ENCODE measurements at places on chromosomes 2 and 18.

GRCh38 chr2:9974343-9974742 is 22.9 kb downstream of the GRHL1 start:
- no peak for DNase-seq

DNA sequence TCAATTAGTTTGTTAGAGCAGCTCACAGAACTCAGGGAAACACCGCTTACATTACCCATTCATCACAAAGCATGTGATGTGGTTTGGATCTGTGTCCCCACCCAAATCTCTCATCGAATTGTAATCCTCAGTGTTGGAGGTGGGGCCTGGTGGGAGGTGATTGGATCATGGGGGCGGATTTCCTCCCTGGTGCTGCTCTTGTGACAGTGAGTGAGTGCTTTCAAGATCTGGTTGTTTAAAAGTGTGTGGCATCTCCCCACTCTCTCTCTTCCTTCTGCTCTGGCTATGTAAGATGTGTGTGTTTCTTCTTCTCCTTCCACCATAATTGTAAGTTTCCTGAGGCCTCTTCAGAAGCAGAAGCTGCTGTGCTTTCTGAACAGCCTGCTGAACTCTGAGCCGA is 63.5 kb upstream of the AGPS start:
- no peak for DNase-seq

GRCh38 chr2:157267476-157267875 is 10.0 kb downstream of the GALNT5 start:
- DNase-seq, result no peak

GRCh38 chr2:28135799-28136198 is 245.3 kb downstream of the BABAM2 start:
- no peak for DNase-seq

DNA sequence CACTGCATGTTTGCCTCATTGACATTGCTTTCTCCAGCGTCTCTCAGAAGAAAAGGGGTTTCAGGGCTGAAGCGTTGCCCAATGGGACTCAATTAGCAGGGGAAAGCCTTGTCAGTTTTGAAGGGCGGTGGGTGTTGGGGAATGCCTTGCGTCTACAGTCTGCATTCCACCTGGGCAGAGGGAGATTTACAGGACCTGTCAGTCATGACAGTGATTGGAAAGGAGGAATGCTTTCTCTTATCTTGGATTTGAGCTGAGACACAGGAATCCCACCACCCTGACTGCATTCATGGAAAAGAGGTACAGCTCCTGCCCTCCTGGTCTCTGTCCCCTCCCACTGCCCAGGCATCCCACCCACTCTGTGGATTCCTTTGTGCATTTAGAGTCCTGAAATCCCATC is 123.9 kb downstream of the ACKR3 start:
- no peak for DNase-seq

DNA sequence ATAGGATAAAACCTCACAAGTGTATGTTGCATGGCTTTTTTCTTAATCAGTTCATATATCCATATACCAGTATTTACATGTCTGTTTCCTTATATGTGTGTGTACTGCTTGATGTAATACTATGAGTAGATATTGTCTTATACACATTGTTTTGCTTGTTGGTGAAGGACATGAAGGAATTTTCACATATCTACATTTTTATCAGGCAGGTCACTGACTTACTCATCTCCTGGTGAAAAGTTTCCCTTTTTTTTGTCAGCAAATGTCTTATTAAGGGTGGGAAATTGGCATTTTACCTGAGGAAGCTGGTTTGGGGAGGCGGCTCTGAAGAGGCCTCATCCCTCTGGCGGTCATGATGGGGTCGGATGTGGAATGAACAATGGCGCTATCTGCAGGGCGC is 61.4 kb upstream of the LYPD1 start:
- DNase-seq, result no peak

DNA sequence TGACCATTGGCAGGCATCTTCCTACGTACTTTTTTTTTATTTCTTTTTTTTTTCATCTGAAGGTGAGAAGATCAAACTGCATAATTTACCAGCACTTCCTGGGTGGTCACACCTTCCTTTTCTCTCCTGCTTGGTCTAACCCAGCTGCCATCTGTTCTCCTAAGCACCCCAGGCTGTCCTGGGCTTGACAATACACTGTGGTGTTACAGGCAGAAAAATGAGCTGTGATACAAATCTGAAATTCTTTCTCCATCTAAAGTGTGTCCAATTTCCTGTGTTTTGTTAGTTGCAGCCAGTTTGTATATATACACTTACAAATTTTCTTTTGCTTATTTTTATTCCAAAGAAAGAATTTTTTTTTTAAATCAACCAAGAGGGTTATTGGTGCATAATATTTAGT is 786.0 kb upstream of the ZEB2 start:
- DNase-seq, result no peak

- no peak for DNase-seq
Measured at GRCh38 chr2:120779781-120780283, 44.2 kb downstream of the GLI2 start.

DNA sequence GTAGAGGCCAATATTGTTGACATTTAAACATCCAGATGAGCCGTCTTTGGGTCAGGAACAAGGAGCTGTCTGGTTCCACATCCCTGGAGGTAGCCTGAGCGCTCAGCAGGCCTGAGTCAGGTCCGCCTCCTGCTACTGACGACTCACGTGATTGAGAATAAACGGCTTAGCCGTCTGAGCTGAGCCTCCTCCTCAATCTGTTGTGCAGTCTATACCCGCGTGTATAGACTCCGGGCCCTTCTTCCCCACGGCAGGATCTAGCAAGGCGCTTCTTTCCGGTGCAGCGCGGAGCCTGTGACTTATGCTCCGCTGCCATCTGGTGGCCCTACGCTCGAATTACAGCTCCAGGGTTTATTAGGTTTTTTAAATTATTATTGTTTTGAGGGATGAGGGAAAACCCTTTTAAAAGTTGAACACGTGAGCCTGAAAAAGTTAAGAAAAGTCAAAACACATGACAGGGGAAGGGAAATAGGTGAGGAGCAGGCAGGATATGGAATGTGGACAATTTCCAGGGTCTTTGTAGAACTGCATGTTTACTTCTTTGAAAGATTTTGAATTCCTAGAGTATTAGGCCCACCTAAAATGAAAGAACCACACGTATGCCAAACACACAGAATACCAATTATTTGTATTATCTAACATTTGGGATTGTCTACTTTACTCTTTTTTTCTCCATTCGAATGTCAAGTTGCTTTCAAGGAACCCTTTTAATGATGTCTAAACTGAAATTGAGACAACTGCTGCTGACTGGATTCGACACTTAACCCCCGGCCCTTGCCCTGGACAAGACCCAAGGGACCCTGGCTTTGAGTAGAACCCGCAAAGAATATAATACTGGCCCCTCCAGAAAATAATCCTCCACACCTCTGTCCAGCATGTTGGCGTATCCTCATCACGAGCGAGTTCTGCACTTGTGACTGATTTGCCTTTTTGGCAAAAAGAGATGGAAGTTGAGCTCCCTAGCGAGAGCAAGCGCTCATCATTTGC is 112.4 kb upstream of the ZNF236 start:
- peak; percentile 58 for DNase-seq

- no peak for DNase-seq
Measured at GRCh38 chr2:107168141-107168540, 282.2 kb upstream of the ST6GAL2 start.

DNA sequence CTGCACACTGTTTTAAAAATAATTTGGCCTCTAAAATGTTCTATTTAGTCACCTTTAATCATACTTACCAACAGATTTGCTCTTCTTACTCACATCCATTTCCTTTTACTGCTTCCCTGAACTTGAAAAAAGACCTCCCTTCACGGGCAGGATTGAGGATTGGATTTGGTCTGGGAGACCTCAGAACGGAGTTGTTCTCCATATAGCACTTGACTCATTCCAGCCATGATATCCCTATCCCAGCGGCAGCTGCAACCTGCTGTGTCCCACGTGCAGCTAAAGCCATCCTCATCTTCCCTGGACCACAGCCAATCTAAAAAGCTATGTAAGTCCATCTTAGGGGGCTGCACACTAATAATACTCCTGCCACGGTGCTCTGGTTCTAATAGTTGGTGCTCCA is 97.0 kb upstream of the PTPRM start:
- no peak for DNase-seq

GRCh38 chr2:224031358-224031970 is 7.6 kb downstream of the SERPINE2 start:
- DNase-seq, result no peak

GRCh38 chr2:191115391-191115790 is 35.4 kb downstream of the STAT4 start:
- peak; percentile 67 for DNase-seq

GRCh38 chr18:57630754-57631595 is 9.3 kb upstream of the NARS1 start:
- DNase-seq, result no peak

DNA sequence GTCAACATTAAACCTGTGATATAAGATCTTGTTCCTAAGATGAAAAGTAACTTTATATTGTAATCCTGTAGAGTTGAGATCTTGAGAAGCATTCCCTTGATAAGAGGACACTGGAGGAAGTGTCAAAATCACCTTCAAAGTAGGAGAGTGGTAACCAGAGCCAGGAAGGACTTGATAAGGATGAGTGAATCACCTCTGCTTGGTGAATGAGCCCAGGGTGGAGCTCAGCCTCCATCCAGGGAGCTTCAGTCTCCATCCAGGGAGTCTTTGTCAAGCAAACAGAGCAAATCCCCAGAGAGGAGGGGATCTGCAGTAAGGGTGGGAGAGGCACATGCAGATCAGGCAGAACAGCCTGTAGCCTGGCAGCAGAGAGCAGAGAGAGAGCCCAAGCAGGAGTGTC is 167.1 kb upstream of the SIX2 start:
- DNase-seq, result no peak

- DNase-seq, result peak; percentile 74
Measured at GRCh38 chr2:113175042-113175628, 1.4 kb downstream of the PSD4 start.

GRCh38 chr2:73890301-73891092 is 2.3 kb upstream of the ACTG2 start:
- no peak for DNase-seq

DNA sequence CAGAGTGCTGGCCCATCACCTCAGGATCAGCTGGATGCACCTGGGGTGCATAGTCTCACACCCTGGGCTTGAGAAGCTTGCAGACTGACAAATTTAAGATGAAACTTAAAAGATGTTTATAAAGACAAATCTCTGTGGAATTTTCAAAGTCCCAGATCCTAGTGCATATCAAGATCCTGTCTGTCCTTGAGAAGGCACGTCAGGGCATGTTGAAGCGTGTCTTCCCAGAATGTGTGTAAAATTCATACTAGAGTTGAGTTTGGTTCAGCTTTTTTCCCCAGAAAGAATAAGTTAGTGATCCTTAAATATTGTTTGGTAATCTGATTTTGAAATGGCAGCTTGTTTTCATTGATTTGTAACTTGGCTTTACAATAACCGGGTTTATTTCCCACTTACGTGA is 27.5 kb downstream of the INSIG2 start:
- DNase-seq, result no peak

DNA sequence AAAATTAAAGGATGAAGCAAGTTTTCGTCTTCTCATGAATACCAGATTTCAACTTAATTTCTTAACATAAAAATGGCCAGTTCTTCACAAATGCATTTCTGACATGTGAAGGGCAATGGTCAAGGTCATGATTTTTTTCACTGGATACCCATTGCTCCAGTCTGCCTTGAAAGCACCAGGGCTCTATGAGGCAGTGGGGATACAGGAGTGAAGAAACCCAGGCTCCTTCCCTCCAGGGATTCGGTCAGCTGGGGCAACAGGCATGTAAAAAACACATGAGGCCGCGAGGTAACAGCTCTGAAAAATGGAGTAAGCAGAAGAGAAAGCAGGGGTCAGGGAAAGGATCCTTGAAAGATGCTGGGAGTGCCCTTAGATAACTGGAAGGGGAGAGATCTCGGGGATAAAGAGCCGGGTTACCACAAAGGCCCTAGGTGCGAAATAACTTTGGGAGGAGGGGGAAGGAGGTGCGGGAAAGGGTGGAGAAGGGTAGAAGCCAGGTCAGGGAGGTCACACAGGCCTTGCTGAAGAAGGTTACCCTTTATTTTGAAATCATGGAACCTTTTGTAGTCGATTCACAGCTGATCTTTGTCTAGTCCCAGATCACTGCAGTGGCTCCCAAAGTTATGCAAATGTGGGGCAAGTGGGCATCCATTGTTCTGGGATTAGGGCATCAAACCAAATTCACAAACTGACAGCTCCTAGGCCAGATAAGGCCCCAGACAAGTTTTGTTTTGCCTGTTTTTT is 5.2 kb upstream of the SPRED2 start:
- no peak for DNase-seq

DNA sequence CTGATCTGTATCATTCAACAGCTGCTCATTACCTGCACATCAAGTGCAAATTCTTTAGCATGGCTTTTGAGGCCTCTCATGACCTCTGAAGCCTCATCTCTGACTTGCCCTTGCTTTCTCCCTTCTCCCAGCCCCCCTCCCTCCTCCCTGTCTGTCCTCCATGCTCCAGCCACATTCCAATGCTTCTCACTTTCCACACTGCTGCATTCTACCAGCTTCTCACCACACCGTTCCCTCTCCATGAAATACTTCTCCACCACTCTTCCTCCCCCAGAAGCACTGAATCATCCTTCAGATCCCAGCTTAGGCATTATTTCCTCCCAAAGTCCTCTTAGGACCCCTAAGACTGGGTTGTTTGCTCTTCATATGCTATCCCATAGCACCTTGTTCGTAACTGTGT is 26.9 kb downstream of the GCG start:
- DNase-seq, result no peak

DNA sequence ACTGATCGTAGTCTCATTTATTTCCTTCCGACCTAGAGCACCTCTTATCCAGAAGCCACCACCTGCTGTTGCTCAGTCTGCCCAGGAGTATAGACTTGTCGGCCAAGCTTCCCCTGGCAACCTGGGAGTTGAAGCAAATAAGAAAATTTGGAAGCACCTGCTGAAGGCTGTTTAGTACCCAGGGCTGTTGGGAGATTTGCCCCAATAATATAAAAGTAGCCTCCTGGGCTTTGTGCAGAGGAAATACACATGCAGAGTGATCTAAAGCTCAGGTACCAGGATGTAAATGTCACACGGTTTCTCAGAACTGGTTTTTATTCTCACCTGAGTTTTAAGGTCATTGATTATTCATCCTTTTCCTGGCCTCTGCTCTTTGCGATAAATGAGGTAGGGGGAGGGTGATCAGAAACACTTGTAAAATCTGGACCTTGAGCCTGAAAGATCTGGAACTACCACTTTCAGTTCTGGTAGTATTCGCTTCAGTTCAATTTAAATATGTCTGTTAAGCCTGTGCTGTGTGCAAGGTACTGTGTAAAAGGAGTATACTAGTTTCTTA is 789 bp upstream of the COX7A2L start:
- no peak for DNase-seq

- DNase-seq, result peak; percentile 78
Measured at GRCh38 chr18:3450012-3450798, at the start of gene TGIF1. TSS of gene TGIF1 (plus strand) at chr18:3450172. CDS start at chr18:3450490, 318 bp downstream.

GRCh38 chr2:96354492-96354891 is 18.9 kb downstream of the NCAPH start:
- DNase-seq, result no peak

GRCh38 chr2:86311879-86312278 is 25.5 kb downstream of the REEP1 start:
- no peak for DNase-seq

DNA sequence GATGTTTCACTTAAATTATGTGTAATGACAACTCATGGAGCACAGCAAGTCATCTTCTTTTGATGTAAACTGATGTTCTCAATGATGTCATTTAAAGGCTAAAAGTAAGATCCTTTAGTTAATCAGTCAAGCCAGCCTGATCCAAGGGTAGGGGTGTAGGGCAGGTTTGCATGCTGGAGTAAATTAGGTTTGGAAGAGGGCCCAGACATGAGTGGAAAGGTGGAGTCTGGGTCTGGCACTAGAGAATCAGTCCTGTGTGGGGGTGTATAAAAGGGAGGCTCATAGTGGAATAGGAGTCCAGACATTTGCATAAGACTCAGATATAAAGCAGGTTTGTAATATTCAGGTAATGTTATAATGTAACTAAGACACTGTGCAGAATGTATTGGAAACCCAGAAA is 88.8 kb upstream of the NYAP2 start:
- no peak for DNase-seq
